ENCODE measurements at places on chromosomes 11 and 22.

DNA sequence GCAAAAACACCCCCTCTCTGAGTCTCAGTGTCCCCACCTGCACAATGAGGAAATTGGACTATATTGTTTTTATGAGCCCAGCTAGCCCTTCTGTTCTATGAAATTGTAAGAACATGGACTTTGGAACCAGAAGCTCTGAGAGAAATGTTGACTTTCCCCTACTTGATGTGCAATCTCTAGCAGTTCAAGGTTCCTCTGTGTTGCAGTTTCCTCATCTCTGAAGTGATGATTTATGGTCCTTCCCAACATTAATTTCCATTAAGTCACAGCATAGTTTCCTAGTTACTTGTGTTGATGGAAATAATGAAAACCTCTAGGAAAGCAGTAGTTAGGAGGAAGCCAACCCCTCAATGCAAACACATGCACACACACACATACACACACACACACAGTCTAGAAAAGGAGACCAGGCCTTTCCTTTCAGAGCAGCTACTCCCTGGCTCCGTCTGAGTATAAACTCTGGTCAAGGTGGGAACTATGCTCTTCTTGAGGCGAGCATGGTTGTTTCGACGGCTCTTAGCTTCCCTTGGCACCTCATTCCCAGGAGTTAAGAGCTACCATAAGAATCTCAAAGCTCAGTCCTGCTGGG lies 518.4 kb downstream of the SOX6 start:
- no peak for ATAC-seq

DNA sequence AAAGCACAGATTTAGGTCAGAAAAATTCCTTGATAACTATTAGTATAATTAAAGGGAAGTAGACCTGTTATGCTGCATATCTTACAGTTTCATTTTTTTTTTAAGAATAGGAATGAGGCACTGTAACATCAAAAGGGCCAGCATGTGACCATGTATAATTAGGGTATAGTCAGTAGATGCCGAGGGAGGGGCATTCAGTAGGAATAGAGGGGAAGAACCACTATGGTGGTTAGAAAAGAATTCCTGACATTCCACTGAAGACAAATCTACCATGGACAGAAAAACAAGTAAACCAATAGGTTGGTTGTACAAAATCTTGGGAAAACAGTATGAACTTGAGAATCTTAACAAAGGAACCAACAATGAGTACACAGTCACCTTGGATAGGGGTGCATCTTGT lies 78.4 kb upstream of the CCDC179 start:
- ATAC-seq: no peak

GRCh38 chr11:75668451-75669297 lies at the start of gene MAP6:
MAP6 (minus strand) TSS chr11:75669038; CDS start chr11:75668369, 669 bp downstream.
- ATAC-seq: peak; percentile 40

GRCh38 chr11:72696866-72697700 lies 22.9 kb upstream of the PDE2A start:
- ATAC-seq: peak; percentile 30

DNA sequence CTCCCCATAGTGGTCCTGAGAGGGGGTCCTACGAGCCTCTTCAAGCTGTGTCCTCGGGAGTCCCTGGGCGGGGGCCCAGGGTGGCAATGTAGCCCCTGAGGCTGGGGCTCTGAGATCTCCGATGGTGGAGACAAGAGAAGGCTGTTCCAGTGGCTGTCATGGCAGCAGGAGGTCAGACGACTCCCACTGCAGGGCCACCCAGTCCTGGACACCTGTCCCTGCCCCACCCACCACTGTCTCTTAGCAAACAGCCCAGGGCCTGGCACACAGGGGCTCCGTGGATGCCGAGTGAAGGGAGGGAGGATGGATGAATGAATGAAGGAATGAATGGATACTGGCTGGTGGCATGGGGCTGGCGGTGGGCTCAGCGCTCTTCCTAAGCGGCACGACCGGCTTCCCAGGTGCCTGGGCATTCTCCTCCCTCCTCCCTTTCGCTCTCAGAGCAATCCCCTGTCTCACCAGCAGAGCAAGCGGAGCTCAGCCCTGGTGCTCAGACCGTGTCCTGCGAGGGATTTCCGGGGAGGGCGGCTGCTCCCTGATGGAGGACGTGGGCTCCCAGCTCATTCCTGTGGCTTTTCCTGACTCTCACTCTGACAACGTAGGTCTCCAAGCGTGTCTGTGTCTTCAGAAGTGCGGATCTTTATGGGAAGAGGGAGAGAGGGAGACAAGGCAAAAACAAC lies 1272.6 kb downstream of the BRD1 start:
- no peak for ATAC-seq

- ATAC-seq: peak; percentile 77
Observed at GRCh38 chr11:64225608-64226506, at the start of the genes NUDT22 and TRPT1. NUDT22 (plus strand) TSS chr11:64226274; CDS start chr11:64226653, 379 bp downstream. TRPT1 (minus strand) TSS chr11:64226186; CDS start chr11:64225860, 326 bp downstream.

DNA sequence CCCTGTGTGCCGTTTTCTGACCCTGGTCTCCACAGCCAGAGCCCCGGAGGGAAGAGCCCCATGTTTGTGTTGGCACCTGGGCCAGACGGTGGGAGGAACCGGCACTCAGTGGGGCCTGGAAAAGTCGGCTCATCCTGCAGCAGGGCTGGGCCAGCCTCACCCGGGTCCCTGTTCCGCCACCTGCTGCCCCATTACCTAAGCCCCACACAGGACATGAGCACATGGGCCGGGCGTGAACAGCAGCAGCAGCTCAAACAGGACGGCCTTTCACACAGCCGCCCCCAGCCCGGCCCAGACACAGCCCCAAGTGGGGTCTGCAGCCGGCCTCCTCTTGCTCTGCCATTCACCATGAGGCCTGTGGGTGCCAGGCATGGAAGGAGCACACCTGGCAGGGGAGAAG lies 302.4 kb downstream of the MN1 start:
- ATAC-seq: no peak

DNA sequence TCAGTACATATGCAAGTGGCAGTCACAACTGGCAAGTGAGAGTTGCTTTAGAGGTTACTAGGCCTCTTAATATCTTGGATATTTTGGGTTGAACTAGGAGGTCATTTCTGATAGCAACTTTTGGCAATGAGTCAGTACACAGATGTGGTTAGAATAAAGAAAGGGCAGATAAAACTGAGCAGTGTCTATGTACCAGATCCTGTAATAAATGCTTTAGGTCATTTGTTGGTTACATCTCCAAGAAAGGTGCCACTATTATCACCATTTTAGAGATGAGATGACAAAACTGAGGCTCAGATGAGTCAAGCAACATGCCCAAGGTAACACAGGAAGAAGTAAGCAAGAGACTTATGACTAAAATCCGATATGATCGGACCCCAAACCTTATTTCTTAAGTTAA lies 25.0 kb downstream of the MAML2 start:
- peak; percentile 80 for ATAC-seq

- no peak for ATAC-seq
Observed at GRCh38 chr11:12611352-12611751, 62.9 kb upstream of the TEAD1 start.

- ATAC-seq: no peak
Observed at GRCh38 chr11:77121096-77121640, 6.9 kb upstream of the MYO7A start.

- ATAC-seq: no peak
Observed at GRCh38 chr11:74443071-74443864, 24.1 kb downstream of the KCNE3 start.

- peak; percentile 71 for ATAC-seq
Observed at GRCh38 chr11:2481253-2481652, 36.4 kb downstream of the KCNQ1 start.

- ATAC-seq: no peak
Observed at GRCh38 chr11:23836981-23837380, 659.9 kb upstream of the LUZP2 start.

DNA sequence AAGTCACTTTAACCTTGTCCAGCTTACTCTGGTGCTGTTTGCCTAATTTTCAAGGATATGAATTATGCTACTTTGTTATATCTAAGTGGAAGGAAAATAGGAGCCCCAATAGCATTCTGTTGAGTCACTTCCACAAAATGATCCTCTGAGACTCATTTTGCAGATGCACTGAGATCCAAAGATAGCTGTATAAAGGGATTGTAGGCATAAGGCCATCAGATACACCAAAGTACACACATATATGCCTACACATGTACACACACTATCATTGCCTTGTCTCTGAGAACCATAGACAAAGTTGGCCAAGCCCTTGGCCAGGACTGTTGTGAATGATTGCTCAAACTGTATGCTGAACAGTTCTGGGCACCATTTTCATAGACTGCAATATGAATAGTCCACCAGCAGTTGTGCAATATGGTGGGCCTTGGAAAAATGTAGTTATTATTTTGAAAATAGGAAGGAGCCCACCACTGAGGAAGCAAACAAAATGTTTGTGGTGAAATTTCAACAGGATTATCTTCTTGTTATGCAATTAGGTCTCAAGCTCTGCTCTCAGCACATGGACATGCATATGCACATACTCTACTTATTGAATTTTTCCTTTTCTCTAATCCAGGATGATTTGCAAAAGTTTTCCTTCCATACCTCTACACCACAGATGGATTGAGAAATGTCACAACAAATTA lies 186.0 kb upstream of the CTSC start:
- no peak for ATAC-seq

DNA sequence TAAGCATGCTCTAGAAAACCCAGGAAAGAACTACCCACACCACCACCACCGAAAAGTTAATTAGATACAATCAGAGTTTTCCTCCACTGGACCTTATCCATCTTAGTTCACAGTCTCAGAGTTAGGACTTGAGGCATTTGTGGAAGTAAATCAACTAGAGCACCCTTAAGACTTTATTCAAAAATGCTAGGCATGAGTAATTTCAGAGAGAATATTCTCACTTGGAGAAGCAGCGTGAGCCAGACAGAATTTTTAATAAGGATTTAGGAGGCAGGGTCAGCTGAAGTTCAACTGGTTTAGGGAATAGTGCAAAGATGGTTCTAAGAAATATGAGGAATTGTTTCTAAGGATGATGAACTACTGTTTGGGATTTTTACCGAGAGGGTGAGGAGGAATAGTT lies 1.2 kb upstream of the OLFML1 start:
- no peak for ATAC-seq
